Osteoblast (primary cell): ENCODE measurements at places on chromosomes 3 and 15. TPM values are rescaled to one million over a fixed set of nuclear protein-coding genes. Genes with fewer than 3 reads are reported as not detected.

- H3K27ac ChIP-seq = no peak overlapping the region
- DNase-seq = no peak
- no peaks in the 10 kb centered on the region for H3K27me3 ChIP-seq
- H3K36me3 ChIP-seq = no peaks in the 10 kb centered on the region
- H3K4me1 ChIP-seq = no peaks in the 10 kb centered on the region
Measured at GRCh38 chr15:81625896-81626295, 251.9 kb upstream of the TMC3 start.

DNA sequence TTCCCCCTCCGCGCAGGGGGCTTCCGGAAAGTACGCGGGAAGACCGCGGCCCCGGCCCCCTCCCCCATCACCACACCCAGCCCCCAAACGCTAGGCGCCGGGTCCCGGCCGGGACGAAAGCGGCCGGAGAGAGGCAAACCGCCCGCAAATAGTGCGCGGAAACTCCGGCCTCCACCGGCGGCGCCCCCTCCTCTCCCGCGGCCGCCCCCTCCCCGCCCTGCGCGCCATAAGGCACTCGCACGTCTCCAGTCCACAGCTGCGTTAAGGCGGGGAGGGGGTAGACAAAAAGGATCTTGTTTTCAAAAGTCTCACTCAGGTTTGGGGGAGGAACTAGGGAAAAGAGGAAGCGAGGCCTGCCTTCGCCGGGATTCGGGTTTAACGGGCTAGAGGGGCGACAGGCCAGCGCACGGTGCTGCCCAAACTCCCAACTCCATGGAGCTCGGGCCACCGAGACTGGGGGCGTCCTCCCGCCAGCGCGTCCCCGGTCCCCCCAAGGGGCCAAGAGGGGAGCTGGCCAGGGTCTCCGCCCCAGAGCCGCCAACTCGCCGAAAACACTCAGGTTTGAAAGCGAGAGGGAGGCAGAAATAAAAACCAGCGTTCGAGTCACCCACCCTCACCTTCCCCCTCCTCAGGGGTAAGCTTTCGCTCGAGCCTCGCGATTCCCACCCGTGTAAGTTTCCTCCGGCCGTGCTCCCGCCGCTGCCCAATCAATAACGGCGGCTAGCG is 1.8 kb downstream of the ANP32A start:
- peak; percentile 92 for DNase-seq
- H3K27ac ChIP-seq = peak overlapping the region; percentile 89
- H3K27me3 ChIP-seq = no peaks in the 10 kb centered on the region
- H3K36me3 ChIP-seq = no peaks in the 10 kb centered on the region

GRCh38 chr15:46523701-46524100 is 888.9 kb downstream of the SQOR start:
- H3K27me3 ChIP-seq = no peaks in the 10 kb centered on the region
- H3K27ac ChIP-seq = no peak overlapping the region
- DNase-seq = no peak
- no peaks in the 10 kb centered on the region for H3K36me3 ChIP-seq
- H3K4me1 ChIP-seq = no peaks in the 10 kb centered on the region

DNA sequence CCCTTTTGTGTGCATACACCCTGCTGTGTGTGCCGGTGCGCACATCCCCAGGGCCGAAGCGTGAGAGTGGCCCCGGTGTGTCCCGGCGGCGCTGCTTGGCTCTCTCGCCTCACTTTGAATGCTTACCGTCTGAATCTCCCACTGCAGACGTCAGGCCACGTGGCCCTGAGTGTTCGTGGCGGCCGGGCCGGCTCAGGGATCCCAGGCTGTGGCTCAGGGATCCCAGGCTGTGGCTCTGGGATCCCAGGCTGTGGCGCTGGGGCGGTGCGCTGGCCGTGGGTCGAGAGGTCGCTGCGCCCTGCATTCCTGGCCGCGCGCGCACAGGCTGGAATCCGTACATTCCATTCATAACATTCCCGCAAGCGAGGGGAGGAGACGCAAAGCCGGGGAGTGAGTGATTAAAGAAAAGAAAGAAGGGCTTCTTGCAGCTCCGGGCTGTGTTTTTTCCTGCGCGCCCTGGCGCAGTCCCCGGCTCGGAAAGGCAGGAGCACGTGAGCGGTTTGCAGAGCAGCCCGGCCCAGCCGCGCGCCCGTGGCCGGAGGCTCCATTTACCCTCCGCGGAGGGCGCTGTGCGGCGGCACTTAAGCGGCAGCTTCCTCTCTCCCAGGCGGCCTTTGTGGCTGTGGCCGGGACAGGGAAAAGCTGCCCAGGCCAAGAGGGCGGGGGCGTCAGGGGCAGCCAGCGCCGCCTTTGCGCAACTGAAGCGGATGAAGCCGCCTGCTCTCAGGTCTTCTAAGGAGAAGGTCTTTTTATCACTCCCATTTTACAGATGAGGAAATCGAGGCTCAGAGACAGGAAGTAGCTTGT is 87.0 kb upstream of the ALDH1L1 start:
- H3K4me1 ChIP-seq = peaks cover 21% of the 10 kb centered on the region
- no peaks in the 10 kb centered on the region for H3K36me3 ChIP-seq
- peak; percentile 94 for DNase-seq
- H3K27me3 ChIP-seq = no peaks in the 10 kb centered on the region

DNA sequence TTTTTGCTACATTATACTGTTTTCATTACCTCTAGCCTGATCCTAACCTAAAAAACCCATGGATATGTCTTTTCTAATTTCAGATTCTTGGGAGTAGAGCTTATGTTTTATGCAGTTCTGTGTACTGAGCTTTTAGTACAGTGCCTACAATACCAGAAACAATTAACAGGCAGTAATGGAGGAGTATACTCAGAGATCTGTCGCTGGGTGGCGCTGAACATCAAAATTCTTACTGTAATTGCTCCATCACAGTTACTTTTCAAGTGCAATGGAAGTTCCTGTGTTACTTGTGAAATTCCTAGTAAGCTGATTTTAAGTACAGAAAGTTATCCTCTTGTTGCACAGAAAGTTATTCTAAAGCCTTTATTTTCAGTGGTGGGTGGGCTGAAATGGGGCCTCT is 66.9 kb downstream of the RNF13 start:
- H3K27ac ChIP-seq = no peak overlapping the region
- H3K36me3 ChIP-seq = no peaks in the 10 kb centered on the region
- no peaks in the 10 kb centered on the region for H3K4me1 ChIP-seq

DNA sequence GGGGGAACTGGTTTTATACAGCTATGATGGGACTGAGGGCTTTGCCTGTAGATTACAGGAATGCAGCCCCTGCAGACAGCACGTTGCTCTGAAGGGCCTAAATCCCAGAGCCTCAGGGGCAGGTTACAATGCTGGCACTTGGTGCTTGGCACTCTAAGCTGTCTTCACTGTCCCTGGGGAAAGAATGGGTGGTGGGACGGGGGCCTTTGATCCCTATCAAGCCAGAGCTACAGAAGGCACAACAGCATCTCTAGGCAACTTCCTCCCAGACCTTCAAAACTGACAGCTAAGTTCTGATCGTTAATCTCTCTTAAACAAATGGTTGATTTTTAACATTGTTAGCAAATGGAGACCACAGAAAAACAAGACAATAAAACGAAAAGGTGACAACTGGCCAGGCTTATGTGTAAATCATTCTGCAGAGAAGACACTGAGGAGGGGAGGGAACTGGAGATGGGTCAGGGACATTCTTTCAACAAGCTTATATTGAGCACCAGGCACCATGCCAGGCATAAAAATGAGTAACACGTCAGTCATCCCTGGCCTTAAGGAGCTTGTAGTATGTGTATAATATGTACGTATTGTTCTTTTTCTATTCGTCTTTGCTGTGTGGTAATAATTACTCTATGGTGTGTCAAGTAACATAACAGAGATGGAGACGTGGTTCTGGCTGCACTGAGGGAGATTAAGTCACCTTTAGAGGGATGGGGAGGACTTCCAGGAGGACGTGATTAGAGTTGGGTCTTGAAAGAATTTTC is 49.1 kb downstream of the CA12 start:
- peak; percentile 93 for DNase-seq
- peak overlapping the region; percentile 62 for H3K27ac ChIP-seq
- no peak overlapping the region for H3K4me3 ChIP-seq
- peaks cover 45% of the 10 kb centered on the region for H3K36me3 ChIP-seq
- peaks cover 13% of the 10 kb centered on the region for H3K4me1 ChIP-seq

DNA sequence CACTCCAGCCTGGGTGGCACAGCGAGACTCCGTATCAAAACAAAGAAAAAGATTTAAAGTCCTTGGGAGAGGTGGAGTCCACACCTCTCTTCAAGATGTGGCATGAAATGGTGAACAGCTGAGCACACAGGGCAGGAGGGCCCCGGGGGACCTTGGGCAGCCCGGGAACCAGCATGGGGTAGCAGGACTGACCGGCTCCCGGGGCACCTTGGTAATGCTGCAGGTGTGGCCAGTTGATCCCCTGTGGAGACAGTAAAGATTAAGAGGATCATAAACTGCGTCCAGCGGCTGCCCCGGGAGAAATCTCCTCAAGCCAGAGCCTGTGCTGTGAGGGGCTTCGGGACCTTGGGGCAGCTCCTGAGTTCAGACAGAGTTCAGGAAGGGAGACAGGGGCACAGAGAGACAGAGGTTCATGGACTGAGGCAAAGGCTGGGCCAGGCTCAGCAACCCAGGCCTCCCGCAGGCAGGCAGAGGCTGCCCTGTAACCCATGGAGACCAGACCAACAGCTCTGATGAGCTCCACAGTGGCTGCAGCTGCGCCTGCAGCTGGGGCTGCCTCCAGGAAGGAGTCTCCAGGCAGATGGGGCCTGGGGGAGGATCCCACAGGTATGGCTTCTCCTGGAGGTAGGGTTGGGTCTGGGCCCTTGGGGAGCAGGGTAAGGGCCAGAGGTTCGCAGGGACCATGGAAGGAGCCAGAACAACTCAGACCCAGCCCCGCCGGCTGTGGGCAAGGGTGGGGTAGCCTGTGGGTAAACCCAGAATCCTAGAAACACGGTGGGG is at the start of gene NR2E3:
Gene NR2E3, plus strand, starts transcription at position 299 of the 780 bp plus-strand sequence. Its CDS starts 190 bp downstream, at position 489.
- H3K4me1 ChIP-seq = peaks cover 14% of the 10 kb centered on the region
- H3K4me3 ChIP-seq = no peak within 1 kb of the TSS
- peaks cover 6% of the 10 kb centered on the region for H3K27me3 ChIP-seq
- H3K36me3 ChIP-seq = no peaks in the 10 kb centered on the region

- no peak for DNase-seq
- H3K36me3 ChIP-seq = no peaks in the 10 kb centered on the region
- no peaks in the 10 kb centered on the region for H3K27me3 ChIP-seq
- no peak overlapping the region for H3K27ac ChIP-seq
- H3K4me3 ChIP-seq = no peak overlapping the region
- H3K4me1 ChIP-seq = no peaks in the 10 kb centered on the region
Measured at GRCh38 chr3:34782871-34783270, 856.5 kb upstream of the ARPP21 start.

GRCh38 chr15:31116423-31117030 is 15.0 kb upstream of the TRPM1 start:
- H3K27me3 ChIP-seq = no peaks in the 10 kb centered on the region
- no peak for DNase-seq
- H3K4me3 ChIP-seq = no peak overlapping the region
- H3K4me1 ChIP-seq = no peaks in the 10 kb centered on the region

DNA sequence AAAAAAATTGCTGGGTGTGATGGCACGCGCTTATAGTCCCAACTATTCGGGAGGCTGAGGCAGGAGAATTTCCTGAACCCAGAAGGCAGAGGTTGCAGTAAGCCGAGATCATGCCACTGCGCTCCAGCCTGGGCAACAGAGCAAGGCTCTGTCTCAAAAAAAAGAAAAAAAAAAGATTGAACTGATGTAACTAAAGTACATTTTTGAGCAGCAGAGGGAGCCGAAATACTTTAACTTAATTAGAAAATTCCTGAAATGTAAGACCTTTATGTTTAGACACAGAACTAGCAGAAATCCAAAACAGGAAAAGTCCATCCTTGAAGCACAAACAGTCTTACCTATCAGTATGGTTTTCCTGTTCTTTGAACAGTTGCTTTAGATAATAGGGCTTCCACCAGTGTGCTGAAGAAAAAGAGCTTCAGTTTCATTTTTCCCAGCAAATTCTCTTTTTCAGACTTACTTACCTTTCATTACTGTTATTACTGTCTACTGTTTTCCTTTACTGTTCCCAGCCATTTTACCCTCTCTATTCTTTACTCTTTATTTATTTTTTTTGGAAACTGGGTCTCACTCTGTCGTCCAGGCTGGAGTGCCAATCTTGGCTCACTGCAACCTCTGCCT is 33.4 kb upstream of the ZNF609 start:
- H3K4me3 ChIP-seq = no peak overlapping the region
- peaks cover 46% of the 10 kb centered on the region for H3K36me3 ChIP-seq
- no peak overlapping the region for H3K27ac ChIP-seq
- H3K4me1 ChIP-seq = peaks cover 9% of the 10 kb centered on the region

Gene PPP1R14D
- not detected in 2 replicates for total RNA-seq

Gene ATG7
- 83.7 and 93.4 TPM in 2 replicates for total RNA-seq

Gene GREM1
- 457 and 499 TPM in 2 replicates for total RNA-seq

Gene NAA50
- total RNA-seq = 163 and 169 TPM in 2 replicates

Gene ITIH4
- 2.5 and 3.5 TPM in 2 replicates for total RNA-seq

Gene ACOX2
- 28.6 and 29.8 TPM in 2 replicates for total RNA-seq

Gene ZBBX
- total RNA-seq = not detected in 2 replicates

Gene SCN11A
- total RNA-seq = under 0.01 TPM in 1 of 2 replicates, not detected in the other

Gene MST1R
- 0.72 and 1.8 TPM in 2 replicates for total RNA-seq
